ENCODE measurements at places on chromosomes 16 and 17.

- no peak for DNase-seq
These were observed 34.3 kb downstream of the SMURF2 start for GRCh38 chr17:64627797-64628196.

DNA sequence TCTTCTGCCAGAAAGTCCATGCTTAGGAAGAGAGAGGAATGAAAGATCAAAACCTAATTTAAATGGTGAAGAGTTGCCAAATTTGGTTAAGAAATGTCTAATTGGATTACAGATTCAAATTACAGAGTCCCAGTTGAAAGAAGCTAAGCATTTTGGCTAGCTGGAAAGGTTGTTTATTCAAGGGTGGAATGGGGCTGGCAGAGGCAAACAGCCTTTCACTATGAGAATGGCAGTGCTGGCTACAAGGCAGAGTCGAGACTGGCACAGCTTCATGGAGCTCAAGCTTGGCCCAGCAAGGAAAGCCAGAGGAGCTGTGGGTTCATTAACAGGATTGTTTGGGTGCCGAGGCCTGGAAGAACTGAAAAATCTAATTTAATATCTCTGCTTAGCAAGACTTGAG is 13.6 kb downstream of the MAP3K3 start:
- no peak for DNase-seq

DNA sequence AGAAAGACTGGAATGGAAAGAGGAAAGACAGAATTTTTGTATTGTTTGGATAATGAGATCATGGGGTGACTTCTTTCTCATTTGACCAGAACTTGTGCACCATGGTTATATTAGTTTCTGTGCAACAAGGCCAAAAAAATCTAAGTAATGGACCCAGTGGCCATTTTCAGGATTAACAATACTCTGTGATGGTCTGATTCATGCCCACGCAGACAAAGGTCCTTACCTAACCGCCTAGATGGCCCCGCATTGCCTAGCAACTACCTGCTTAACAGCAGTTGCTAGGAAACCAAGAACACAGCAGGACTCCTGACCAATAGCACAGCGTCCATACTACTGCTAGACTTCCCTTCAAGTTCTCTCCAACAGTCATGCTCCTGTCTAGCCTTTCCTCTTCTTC is 22.4 kb downstream of the MIS12 start:
- peak; percentile 41 for DNase-seq

- DNase-seq, result no peak
These were observed 372.3 kb upstream of the ZFHX3 start for GRCh38 chr16:73420244-73420643.
